NCI-H1105 treated with DMSO at 0.1 percent for 48 hours (cell line): ENCODE measurements at places on chromosomes 1 and 21.

GRCh38 chr1:45018599-45019230, 6.7 kb downstream of the UROD start:
- DNase-seq = peak; percentile 79

DNA sequence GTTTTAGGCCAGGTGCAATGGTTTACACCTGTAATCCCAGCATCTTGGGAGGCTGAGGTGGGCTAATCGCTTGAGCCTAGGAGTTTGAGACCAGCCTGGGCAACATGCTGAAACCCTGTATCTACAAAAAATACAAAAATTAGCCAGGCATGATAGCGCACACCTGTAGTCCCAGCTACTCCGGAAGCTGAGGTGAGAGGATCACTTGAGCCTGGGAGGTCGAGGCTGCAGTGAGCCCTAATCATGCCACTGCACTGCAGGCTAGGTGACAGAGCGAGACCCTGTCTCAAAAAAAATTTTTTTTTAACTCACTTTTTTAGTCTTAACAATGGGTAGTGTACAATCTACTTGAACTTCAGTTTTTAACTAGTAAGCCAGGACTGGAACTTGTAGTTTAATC, 137.5 kb downstream of the HS2ST1 start:
- no peak for DNase-seq

- no peak for DNase-seq
These were observed 54.3 kb upstream of the CD1D start for GRCh38 chr1:158126425-158126824.

- DNase-seq = no peak
These were observed 9.4 kb upstream of the UAP1 start for GRCh38 chr1:162551969-162552683.

GRCh38 chr1:64601207-64601606, 131.3 kb downstream of the CACHD1 start:
- peak; percentile 29 for DNase-seq
